Right kidney (tissue), 9 donors: ENCODE measurements at places on chromosomes 11 and 22.

DNA sequence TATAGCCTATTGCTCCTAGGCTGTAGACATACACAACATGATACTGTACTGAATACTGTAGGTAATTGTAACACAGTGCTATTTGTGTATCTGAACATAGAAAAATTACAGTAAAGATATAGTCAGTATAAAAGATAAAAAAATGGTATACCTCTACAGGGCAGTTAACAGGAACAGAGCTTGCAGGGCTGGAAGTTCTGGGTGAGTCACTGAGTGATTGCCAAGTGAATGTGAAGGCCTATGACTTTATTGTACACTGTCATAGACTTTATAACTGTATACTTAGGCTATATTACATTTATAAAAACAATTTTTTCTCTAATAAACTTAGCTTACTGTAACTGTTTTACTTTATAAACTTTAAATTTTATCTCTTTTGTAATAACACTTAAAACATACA lies 332.4 kb upstream of the ARHGAP42 start:
- DNase-seq = no peak

DNA sequence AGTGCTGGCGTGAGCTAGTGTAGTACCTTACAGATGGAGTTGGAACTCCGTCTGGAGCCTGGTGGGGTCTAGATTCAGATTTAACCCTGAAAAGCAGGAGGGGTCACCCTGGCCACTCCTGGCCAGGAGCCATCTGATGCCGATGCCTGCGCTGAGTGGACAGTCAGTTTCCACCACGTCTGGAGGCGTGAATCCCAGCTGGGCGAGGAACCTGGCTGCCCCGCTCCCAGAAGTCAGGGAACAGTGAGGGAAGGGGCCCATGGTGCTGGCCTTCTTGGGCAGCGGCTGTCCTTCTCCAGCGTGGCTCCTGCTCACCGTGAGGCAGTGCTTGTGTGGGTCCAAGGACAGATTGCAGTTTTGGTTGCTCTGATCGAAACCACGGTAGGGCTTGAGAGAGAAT lies 76.3 kb downstream of the PARVB start:
- no peak for DNase-seq

DNA sequence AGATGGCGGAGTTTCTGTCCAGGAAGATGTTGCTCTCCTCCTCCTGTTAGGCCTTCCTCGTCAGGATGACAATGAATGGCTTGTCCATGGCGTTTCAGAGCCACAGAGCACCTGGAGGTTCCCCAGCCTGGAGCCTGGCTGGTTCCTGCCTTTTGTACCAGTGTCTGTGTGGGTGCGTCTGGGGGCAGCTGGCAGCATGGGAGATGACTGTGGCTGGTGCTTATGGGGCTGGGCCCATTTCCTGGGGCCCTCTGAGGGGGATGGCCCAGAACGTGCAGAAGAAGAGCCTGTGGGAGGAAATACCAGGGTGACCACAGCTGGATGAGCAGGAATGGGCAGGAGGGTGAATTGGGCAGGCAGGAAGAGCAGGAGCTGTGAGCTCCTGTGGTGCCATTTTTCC lies 6.7 kb downstream of the SLC37A2 start:
- DNase-seq = no peak

DNA sequence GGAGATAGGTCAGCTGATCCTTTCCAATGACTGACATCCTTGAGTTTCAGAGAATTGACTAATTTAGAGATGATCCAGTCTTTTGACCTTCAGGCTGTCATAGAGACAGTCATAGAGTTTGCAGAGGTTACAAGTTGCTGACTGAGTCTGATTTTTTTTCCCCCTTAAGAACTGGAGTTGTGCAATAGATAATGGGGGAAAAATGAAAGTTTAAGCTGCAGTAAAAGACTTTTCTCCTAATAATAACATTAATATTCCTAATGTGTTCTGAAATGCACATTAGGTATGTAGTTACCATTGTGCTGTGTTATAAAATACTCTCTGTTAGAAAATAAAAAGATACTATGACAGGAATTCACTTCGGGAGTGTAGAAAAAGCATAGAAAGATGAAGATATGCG lies 876.9 kb upstream of the RAG2 start:
- DNase-seq = no peak

- no peak for DNase-seq
Measured at GRCh38 chr22:37747715-37748100, 50.9 kb downstream of the TRIOBP start.

DNA sequence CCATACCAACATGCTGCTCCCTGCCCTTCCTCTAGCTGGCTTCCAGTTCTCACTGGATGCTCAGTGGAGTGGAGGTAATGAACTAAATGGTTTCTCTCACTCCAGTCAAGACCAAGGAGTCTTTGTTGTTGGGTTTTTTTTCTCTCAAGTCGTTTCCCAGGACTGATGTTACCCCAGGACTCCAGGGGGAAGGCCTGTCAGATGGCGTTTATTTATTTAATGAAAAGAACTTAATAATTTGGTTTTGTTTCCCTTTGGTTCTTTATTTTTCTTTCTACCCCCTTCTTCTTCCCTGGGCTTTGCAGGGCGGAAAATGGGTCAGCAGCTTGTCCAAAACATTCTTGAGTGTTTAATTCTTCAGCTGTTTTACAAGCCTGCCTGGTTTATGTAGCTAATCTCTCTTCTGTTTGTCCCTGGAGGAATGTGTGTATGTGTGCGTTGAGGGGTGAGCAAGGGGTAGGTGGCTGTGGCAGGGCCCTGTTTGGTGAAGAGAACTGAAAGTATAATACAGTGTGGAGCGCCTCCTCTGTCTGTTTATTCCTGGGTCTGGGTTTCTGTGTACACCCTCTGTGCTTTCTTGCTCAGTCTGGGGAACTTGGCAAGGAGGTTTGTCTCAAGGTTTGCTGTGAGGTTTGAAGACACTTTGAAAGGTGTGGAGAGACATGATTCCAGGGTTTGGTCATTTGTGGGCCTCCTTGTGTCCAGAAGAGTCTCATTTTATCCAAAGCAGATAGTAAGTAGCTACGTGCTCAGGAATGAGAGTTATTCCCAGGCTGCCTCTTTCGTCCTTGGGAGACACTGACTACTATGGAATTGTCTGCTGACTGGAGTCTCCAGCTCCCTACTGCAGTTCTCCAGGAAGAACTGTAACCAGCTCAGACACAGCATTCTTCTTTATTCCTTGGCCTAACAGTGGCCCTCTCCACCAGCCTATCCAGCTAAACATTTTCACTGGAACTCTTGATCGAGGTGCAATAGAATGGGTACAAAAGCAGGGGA lies 175.5 kb downstream of the ADAMTS15 start:
- no peak for DNase-seq

- DNase-seq = no peak
Measured at GRCh38 chr22:35299217-35299672, 449 bp upstream of the TOM1 start.

- DNase-seq = no peak
Measured at GRCh38 chr11:15547685-15548084, 433.0 kb downstream of the INSC start.

DNA sequence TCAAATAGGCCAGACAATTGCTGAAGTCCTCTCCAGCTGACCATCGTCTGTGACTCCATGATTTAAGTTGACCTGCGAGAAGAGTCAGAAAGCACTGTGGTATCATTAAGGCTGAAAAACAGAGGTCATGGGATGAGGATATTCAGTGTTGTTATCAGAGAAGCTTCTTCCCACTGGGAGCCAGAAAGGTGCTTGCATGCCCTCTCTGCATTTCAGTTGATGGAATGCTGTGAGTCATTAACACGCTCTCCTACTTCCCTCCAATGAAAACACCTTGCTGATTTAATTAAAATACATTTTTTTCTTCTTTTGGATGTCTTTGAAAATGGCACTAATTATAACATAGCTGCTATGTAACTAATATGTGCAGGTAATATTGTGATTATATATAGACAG lies 667.0 kb downstream of the NTM start:
- DNase-seq = no peak

- no peak for DNase-seq
Measured at GRCh38 chr11:133443206-133443747, 89.0 kb downstream of the OPCML start.

- no peak for DNase-seq
Measured at GRCh38 chr11:17224727-17225126, 16.9 kb upstream of the PIK3C2A start.

GRCh38 chr11:97687111-97687510 lies 1297.3 kb downstream of the JRKL start:
- no peak for DNase-seq

DNA sequence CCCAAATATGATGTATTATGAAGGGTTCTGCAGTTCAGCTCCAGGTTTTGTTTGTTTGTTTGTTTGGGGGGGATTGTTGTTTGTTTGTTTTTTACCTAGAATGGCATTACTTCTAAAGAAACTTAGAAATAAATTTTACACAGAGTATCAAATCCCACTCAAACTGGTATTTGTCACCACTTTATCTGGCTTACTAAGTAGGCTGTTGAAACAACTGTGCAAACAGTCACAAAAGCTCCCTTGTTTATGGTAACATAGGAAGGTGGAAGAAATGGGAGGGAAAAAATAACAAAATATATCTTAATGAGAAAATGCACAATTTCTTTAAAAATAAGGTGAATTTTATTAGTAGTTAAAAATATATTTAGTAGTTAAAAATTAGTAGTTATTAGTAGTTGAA lies 108.3 kb upstream of the ANO5 start:
- DNase-seq = no peak

DNA sequence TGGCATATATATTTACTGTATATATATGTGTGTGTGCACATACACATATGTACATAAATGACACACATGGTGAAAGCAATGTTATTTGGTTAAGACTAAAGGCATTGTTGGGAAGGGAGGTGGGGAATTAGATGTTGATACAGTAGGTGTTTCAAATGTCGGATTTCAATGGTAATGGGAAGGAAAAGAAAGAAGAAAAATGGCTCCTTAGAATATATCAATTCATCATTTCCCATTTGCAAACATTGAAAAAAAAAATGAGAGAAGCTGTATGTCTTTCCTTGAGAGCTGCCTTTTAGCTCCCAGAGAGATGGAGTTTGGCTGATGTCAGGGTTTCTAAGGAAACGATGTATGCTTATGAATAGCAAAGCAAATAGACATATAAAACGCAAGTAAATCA lies 33.4 kb upstream of the ATXN10 start:
- no peak for DNase-seq

GRCh38 chr11:62421996-62422395 lies 3.2 kb downstream of the SCGB1A1 start:
- no peak for DNase-seq

- DNase-seq = no peak
Measured at GRCh38 chr11:99257131-99257530, 236.4 kb downstream of the CNTN5 start.

DNA sequence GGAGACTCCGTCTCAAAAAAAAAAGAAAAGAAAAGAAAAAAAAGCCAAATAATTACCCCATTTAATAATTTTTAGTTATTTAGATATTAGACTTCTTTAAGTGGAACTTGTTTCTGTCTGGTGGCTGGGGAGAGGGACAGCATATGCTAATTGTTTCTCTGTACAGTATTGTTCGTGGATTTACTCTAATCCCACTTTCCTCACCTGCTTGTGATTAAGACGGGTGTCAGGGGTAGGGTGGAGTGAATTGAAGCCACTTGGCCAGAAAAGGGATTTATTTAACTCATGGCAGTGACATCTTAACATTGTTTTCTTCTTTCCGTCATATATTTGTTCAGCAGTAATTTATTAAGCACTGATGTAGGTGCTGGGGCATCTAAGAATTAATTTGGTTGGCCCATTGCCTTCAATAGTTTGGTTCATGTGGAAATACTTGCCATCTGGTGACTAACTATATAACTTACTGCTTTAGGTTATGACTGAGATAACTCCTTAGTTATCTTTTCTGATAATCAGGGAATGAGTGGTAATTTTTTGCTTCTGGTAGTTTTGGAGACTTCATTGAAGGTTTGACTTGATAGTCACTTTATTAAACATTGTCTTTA lies 4.6 kb downstream of the TNRC6B start:
- DNase-seq = no peak

- no peak for DNase-seq
Measured at GRCh38 chr11:9748361-9748970, 84.6 kb downstream of the SWAP70 start.

DNA sequence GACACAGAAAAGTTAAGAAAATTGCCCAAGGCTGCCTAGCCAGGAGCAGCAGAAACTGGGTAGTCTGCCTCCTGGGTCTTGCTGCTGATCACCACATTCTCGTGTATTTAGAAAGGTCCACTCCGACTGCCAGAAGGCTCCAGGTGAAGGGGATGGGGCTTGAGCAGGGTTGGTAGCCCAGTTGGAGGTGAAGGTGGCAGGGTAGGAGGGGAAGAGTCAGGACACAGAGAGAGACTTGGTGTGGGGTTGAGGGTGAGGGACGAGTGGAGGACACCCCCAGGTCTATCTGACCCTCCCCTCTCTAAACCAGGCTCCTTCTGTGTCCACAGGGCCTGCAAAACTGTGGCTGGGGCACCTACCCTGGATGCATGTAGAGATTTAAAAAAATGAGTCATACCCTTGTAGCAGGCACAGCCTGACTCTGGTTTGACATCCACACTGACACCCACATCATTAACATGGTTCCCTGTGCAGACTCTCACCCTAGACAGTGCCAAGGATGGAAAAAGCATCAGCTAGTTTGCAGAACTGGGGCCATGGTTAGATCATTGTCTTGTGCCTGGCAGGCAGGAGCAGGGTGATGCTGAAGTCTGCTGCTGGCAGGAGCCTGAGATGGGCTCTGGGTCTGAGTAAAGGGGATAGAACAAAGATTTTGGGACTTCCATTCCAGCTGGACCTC lies 273.2 kb downstream of the TENM4 start:
- no peak for DNase-seq

- DNase-seq = no peak
Measured at GRCh38 chr11:130203766-130204702, 44.5 kb downstream of the ST14 start.

DNA sequence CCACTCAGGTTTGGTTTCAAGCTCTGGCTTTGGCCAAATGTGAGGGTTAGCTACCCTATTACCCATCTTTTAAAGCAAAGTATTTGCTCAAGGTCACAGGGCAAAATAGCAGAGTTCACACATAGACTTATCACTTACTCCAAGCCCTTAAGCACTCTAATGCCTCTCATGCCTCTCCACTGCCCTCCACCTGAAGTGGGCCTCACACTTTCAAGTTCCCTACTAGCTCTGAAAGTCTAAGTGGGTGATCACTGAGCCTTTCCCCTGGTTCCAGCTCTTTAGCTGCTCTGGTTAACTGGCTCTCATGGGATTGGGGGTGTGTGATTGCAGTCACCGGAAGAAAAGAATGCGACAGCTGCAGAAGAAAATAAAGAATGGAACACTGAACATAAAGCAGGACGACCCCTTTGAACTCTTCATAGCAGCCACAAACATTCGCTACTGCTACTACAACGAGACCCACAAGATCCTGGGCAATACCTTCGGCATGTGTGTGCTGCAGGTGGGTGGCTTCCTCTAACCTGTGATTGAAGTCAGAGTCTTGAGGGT lies 6.4 kb downstream of the NAT10 start:
- DNase-seq = no peak

- DNase-seq = no peak
Measured at GRCh38 chr22:44026066-44026629, 2.0 kb downstream of the PARVB start.

- DNase-seq = no peak
Measured at GRCh38 chr11:68704887-68705286, 20.5 kb downstream of the GAL start.
